ENCODE measurements at places on chromosomes 5 and 9.

- DNase-seq = no peak
Measured at GRCh38 chr9:10793306-10793705, 180.5 kb upstream of the PTPRD start.

DNA sequence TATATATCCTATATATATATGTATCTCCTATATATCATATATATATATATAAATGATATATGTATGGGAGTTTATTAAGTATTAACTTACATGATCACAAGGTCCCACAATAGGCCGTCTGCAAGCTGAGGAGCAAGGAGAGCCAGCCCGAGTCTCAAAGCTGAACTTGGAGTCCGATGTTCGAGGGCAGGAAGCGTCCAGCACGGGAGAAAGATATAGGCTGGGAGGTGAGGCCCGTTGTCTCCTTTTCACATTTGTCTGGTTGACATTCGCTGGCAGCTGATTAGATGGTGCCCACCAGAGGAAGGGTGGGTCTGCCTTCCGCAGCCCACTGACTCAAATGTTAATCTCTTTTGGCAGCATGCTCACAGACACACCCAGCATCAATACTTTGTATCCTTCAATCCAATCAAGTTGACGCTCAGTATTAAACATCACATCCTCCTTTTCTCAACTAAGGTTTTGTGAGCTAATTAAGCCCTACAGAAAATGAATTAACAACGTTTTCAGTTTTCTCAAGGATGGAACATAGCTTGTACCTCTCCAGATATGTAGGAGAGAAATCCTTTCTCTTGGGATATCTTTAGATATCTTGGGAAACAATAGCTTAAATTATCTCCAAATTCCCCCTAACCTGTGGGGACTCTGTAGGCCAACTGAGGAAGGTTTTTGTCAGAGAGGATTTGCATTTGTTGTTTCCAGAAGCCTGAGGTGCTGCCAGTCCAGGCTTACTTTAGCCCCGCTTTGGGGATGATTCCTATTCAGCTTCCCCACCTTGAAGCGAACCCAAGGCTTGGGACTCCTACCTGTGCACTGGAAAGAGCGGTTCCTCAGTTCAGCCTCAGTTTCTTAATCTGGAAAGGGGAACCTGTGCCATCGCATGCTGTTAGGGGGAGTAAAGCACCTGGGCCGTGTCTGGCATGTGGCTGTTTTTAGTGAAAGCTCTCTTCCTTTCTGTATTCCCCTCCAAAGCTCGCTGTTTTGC lies 163.2 kb downstream of the CACNA1B start:
- no peak for DNase-seq

DNA sequence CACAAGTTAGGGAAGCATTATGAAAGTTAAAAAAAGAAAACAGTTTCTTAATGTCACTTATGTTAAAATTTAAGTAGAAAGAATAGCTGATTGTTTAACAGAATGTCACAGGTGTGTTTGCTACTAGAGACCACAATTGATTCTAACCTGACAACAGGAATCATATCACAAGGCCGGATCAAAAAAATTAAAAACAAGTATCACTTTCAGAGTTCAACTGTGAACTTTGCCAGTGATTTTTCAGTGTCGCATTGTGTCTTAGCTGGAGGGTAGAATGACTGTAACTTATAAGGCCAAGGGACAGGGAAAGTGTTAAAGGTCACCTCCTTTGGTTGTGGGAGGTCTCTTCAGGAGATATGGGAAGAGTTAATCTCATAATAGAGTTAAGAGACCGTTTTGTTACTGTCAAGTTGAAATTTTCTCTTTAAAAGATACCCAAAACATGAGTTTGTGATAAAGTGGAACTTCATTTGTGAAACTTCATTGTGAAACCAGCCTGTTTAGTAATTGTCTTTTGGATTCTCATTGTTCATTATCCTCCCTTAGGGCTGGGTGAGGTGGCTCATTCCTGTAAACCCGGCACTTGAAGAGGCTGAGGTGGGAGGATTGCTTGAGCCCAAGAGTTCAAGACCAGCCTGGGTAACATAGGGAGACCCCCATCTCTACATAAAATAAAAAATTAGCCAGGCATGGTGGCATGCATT lies 40.9 kb downstream of the CPEB4 start:
- no peak for DNase-seq

DNA sequence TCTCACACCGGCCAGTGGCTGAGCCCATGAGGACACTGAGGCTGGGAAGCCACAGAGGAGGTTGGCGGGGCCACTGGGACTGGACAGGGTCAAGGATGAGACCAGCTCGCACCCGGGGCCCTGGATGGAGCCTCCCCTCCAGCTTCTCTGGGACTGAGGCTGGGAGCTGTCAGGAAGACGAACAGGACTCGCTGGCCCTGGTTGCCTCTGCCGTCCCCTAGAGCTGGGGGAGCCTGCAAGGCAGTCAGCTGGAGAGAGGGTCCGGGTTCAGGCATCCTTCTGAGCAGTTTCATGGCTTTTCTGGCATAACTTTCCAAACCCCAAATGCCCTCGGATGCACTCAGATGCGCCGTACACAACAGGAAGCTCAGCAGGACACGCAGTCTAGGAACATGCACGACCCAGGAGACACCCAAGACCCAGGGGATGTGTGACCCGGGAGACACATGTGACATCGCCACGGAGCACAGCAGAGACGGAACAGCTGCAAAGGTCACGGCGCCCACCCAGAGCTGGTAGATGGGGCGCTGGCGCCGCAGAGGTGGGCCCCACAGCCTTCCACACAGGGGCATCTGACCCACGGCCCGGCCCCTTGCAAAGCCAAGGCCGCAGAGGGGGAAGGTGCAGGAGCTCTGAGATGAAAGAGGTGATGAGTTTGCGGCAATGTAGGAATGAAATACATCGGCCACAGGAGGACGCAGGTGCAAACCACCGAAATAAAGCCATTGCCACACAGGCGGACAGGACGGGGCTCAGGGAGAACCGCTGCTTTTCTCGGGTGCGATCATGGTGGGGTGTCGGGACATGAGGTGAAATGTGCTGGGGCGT lies 17.1 kb downstream of the TPPP start:
- no peak for DNase-seq

GRCh38 chr5:101425339-101425859 lies 522.3 kb upstream of the ST8SIA4 start:
- no peak for DNase-seq

DNA sequence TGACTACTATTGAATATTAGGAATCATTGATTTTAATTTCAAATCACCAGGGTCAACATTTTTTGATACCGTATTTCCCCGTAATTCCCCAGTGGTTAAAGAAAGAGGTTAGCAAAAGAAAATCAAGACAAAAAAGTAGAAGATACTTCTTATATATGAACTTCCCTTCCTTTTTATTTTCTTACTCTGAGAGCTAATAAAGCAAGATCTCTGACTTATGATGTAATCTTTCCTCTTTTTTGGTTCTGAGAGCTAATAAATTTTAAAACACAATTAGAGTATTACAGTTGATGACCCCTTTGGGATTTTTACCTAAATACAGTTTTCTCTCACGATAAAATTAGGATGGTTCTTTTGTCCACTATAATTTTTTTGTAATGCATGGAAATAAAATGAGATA lies 9.2 kb upstream of the FYB1 start:
- no peak for DNase-seq

DNA sequence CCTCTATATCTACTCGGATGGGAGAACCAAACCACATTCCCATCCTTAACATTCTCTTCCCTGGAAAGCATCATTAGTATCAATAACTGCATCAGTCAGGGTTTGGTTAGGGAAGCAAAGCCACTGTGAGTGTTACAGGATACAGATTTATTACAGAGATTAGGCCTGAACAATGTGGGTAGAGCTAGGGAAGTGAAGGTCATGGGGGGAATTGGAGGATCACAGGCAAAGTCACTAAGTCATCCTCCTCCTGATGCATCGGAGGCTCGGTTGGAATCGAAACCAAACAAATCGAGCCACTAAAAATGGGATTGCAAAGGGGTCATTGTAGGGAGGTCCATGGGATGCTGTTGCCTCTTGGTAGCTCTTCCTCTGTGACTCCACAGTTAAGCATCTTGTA lies 61.8 kb upstream of the ZBTB43 start:
- peak; percentile 94 for DNase-seq

- DNase-seq = no peak
Measured at GRCh38 chr9:103301051-103301450, 305.9 kb downstream of the CYLC2 start.

DNA sequence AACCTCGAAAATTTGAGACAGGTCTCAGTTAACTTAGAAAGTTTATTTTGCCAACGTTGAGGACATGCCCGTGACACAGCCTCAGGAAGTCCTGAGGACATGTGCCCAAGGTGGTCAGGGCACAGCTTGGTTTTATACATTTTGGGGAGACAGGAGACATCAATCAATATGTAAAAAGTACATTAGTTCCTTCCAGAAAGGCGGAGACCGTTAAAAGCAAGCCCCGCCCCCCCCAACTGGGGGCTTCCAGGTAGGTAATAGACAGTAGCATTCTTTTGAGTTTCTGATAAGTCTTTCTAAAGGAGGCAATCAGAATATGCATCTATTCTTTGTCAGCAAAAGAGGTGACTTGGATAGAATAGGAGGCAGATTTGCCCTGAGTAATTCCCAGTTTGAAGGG lies 599 bp upstream of the MOCS2 start:
- DNase-seq = no peak

- no peak for DNase-seq
Measured at GRCh38 chr9:131724683-131725082, 15.2 kb downstream of the RAPGEF1 start.

DNA sequence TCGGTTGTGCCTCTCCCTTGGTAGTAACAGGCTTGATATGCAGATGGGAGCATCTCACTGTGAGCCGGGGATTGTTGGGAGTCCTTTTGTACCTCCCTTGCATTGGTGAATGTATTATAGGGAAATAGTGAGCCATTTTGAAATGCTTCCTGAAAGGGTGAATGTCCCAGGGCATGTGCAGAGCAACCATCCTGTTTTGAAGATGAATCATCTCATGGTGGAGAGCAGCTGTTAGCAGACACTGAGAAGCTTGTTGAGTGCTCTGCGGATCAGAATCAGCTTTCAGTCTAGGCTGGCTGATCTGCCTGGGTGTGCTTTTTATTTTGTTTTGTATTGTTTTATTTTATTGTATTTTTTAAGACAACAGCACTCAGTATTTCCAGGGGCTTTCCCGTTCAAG lies 29.7 kb downstream of the SLC36A1 start:
- no peak for DNase-seq

GRCh38 chr5:108625654-108626053 lies 122.0 kb upstream of the FER start:
- no peak for DNase-seq

DNA sequence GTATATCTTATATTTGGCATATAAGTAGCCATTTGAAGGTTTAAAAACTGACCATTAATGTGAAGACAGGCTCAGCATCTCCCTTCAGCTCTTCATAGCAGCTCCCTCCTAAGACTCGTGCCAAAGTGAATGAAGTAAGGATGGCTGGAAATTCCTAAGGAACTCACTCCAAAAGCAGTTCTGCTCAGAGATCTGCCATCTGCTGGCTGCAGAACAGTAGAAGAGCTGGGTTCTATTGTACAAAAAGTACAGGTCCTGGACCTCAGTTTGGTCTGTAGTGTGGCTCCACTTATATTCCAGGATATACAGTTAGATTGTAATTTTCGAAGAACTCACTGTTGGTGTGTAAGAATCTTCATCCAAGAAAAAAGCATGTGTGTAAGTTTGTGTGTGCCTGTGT lies 104.9 kb upstream of the RUSC2 start:
- DNase-seq = no peak

GRCh38 chr5:123093111-123093600 lies 4.1 kb downstream of the PRDM6 start:
- DNase-seq = no peak

- DNase-seq = peak; percentile 72
Measured at GRCh38 chr9:136807281-136808074, at the start of gene RABL6. RABL6 (plus strand) TSS chr9:136807948; CDS start chr9:136808197, 249 bp downstream.

DNA sequence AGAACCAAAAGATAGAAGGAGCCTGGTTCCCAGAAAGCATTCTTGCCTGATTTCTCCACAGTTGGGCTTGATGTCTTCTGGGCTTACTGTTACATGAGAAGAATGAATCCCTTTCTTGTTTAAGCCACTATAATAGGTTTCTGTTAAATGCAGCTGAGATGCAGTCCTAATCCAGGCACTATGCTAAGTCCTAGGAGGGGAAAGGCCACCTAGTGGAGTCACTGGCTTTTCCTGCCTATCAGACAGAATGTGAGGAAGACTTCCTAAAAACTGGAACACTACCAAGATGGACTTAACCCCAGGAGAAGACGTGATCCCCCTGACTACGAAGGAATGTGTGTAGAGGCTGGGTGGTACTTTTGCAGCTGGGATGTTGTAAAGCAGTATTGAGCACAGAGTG lies 34.3 kb upstream of the FSD1L start:
- DNase-seq = no peak

DNA sequence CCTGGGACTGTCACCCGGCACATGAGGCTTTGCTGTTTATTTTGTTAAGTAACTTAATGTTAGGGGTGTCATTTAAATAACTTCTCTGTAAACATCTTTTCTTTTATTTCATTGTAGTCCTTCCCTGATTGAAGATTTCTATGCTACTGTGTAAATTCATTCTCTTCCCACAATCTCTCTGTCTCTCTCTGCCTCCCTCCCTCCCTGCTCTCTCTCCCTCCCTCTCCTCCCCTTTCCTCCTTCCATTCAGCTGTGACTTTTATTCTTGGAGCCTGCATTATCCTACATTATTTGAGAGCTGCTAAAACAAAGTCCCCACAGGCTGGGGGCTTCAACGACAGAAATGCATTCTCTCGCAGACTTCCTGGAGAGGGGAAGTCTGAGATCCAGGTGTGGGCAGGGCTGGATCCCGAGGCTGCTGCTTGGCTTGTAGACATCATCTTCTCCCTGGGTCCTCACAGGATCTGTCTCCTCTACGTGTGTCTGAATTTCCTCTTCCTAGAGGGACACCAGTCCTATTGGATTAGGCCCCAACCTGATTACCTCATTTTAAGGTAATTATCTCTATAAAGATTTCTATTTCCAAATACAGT lies 18.4 kb downstream of the UBE2QL1 start:
- DNase-seq = no peak

DNA sequence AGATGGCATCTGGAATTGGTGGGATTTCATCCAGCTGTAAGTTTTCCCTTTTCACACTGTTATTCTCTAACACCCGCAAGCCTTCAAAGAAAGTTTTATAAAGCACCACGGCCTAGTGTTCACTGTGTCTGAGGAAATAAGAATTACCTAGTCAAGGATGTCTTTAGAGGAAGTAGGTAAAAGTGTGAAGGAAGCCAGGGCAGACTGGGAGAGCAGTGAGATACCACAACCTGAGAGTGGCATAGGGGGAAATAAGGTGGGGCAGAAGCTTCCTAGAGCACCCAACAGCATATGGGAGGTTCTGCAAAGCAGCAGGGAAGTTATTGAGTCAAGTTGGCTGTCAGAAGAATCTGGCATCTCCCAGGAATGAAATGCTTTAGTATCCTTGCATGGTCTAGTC lies 241.2 kb downstream of the CETN3 start:
- DNase-seq = no peak

DNA sequence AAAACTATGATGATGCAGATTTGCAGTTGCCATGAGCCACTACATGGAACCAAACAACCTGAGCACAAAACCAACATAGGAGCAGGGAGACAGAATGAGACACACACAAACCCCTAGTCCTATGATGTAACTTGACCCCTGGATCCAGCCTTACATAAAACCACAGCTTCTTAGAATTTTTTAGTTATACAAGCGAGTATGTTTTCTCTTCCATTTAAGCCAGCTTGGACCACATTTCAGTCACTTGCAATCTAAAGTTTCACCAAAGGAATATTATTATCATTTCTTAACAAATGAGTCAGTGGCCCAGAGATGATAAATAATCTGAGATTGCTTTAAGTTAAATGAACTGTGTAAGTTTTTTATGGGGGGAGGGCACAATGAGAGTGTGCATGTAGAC lies 6.8 kb downstream of the SPOCK1 start:
- no peak for DNase-seq
